Activated B cell treated with CpG ODN at 0.5 μM for 24 hours (primary cell): ENCODE measurements at places on chromosomes 16 and 17. TPM values are rescaled to one million over a fixed set of nuclear protein-coding genes. Genes with fewer than 3 reads are reported as not detected.

TMEM98 gene
- total RNA-seq, result not detected in 2 replicates

IL4R gene
- total RNA-seq, result 176 and 202 TPM in 2 replicates

PAGR1 gene
- total RNA-seq, result 18.6 and 20.3 TPM in 2 replicates

EFNB3 gene
- total RNA-seq, result not detected in 2 replicates

CHST6 gene
- 0.02 and 0.05 TPM in 2 replicates for total RNA-seq

PPM1E gene
- total RNA-seq, result 0.02 and 0.07 TPM in 2 replicates

GRCh38 chr17:36632916-36633771 lies 31.8 kb downstream of the MRM1 start:
- H3K27ac ChIP-seq, result no peak overlapping the region
- H3K4me1 ChIP-seq, result no peaks in the 10 kb centered on the region
- H3K36me3 ChIP-seq, result no peaks in the 10 kb centered on the region
- DNase-seq, result no peak

GRCh38 chr17:49603720-49604119 lies 28.0 kb downstream of the NXPH3 start:
- H3K27me3 ChIP-seq, result no peaks in the 10 kb centered on the region
- no peak for DNase-seq
- no peak overlapping the region for H3K4me3 ChIP-seq
- H3K27ac ChIP-seq, result no peak overlapping the region
- H3K4me1 ChIP-seq, result no peaks in the 10 kb centered on the region
- peaks cover 84% of the 10 kb centered on the region for H3K36me3 ChIP-seq

- no peak overlapping the region for H3K4me3 ChIP-seq
- peaks cover 71% of the 10 kb centered on the region for H3K4me1 ChIP-seq
- H3K27me3 ChIP-seq, result no peaks in the 10 kb centered on the region
- H3K27ac ChIP-seq, result no peak overlapping the region
- no peak for DNase-seq
These were observed 52.8 kb downstream of the CBFA2T3 start for GRCh38 chr16:88923926-88924833.

DNA sequence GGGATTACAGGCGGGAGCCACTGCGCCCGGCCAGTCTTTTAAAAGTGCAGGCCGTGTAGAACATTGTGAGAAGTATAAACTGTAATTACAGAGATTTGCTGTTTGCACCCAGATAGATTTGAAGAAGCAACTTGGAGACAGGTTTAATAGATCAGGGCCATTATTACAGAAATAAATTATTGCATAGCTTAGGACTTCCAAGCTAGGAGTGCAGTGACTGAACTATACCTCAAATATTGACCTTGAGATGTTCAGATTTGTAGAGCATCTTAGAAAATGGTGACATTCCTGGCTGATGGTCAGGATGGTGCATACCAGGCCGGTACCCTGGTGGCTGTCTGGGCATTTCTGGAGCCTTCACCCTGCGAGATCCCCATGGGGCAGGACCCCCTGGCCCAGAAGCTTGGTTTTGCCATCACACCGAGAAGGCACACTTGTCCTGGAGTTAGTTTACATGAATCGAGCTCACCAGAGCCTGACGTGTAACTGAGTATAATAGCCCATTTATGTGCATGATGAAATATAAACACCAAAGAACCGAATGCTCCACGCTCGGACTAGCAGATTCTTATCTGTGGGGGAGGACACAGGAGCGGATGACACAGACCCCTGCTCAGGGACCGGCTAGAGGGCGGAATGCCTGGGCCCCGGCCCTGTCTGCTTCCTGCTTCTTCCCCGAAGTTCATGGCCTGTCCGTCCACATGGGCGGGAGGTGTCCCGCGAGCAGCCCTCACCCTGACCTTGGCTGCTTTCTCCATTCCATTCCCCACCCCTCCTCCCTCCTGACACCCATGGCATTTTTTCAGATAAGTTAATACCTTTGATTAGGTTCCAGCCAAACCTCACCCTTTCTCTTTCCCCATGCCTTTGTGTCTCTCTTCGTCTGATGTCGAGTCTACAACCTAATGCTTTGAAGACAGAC lies 32.1 kb downstream of the CCDC40 start:
- no peaks in the 10 kb centered on the region for H3K36me3 ChIP-seq
- H3K4me1 ChIP-seq, result peaks cover 3% of the 10 kb centered on the region
- H3K27me3 ChIP-seq, result peaks cover 9% of the 10 kb centered on the region

GRCh38 chr16:66416136-66416535 lies 11.0 kb upstream of the BEAN1 start:
- H3K36me3 ChIP-seq, result no peaks in the 10 kb centered on the region
- H3K27me3 ChIP-seq, result peaks cover 6% of the 10 kb centered on the region
- H3K27ac ChIP-seq, result no peak overlapping the region

DNA sequence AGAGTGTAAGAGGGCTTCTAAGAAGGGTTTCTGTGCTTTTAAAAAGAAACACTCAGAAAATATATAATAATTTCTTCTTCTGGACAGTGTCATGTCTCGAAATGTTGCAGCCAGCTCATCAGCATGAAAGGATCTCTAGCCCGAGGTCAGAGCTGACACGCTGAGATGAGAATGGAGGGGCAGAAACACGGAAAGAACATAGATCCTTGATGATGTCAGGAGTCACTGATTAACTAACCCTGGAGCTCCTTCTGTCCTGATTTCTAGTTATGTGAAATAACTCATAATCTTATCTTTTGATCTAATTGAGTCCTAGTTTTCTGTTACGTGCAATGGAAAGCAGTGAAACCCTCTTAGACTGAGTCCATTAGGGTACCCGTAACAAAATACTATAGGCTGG lies 10.3 kb upstream of the TOX3 start:
- H3K36me3 ChIP-seq, result no peaks in the 10 kb centered on the region
- no peak for DNase-seq

DNA sequence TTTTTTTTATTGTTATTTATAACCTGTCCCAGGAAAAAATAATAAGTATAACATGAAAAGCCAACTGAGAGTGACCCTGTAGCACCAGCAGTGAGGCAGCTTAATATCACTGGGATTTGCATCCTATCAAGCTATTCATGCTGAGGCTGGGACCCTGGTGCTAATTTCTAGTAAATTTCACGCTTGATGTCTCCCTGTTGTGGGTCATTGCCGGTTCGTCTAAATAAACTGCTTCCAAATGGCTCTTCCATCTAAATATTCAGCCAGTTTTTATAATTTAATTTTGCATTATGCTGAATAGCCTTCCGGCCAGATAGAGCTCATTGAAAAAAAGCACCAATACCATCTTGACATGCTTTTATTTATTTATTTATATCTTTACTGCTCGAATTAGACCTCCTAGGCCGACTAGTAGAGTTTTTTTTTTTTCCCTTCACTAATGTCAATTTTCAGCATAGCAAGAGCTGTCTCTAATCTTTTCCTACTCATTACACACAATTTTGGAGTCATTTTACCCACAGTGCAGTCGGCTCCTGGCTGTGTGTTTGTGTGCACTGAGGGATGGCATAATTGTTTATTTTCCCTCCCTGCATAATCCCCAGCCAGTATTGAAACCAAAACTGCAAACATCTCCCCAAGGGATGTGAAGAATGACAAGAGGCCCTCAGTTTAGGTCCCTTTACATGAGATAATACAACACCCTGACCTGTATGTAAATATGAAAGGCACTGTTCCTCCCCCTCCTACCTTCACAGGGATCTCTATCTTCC lies 168.8 kb downstream of the AATF start:
- no peak overlapping the region for H3K27ac ChIP-seq
- no peak overlapping the region for H3K4me3 ChIP-seq
- no peaks in the 10 kb centered on the region for H3K27me3 ChIP-seq
- no peak for DNase-seq

DNA sequence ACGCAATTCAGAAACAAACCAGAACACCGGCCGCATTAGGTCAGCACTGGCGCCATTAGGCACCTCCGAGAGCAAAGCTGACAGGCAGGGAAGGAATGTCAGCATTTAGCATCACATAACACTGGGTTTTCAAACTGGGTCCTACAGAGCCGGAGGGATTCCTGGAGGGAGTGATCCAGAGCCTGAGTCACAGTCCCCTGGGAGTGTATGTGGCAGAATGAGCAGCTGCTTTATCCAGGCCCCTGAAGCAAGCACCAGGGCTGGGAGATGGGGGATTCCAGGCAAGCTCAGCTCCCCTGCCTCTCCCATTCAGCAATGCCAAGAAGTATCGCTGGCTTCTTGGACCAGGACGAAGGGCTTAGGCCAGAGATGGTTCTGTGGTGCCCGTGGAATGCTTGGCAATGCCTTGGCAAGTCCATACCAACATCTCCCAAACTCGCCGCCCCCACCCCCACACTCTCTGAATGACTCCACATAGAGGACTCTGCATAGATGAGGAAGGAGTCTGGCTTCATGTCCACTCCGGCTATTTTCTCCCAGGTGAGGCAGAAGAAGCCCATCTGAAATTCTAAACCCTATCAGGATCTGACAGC lies 20.4 kb downstream of the GAS7 start:
- no peaks in the 10 kb centered on the region for H3K36me3 ChIP-seq
- DNase-seq, result no peak
- no peak overlapping the region for H3K4me3 ChIP-seq
- H3K4me1 ChIP-seq, result peaks cover 16% of the 10 kb centered on the region

DNA sequence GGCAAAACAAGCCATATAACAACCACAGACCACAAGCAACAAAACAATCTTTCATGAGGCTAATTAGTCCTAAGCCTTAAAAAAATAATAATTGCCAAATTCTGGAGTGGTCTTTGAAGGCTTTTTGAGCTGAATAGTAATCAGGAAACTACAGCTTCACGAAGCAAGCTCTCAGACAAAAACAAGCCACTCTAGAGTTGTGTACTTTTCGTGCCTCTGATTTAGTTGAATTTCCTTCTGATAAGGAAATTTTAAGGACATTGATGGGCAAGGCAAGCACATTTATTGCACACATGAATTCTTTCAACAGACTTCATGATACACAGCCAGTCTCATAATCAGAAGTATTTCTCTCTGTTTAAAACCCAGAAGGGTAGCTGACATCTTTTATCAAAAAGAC lies 130.8 kb upstream of the IRX3 start:
- no peak for DNase-seq
- no peak overlapping the region for H3K27ac ChIP-seq
- no peaks in the 10 kb centered on the region for H3K36me3 ChIP-seq
- H3K4me1 ChIP-seq, result no peaks in the 10 kb centered on the region
- peaks cover 2% of the 10 kb centered on the region for H3K27me3 ChIP-seq

GRCh38 chr16:80536238-80536637 lies 4.6 kb upstream of the DYNLRB2 start:
- H3K36me3 ChIP-seq, result peaks cover 4% of the 10 kb centered on the region
- no peak overlapping the region for H3K27ac ChIP-seq
- peaks cover 19% of the 10 kb centered on the region for H3K27me3 ChIP-seq
- no peak for DNase-seq
- H3K4me3 ChIP-seq, result no peak overlapping the region

- H3K4me1 ChIP-seq, result no peaks in the 10 kb centered on the region
- peaks cover 27% of the 10 kb centered on the region for H3K27me3 ChIP-seq
- H3K36me3 ChIP-seq, result no peaks in the 10 kb centered on the region
- no peak within 1 kb of the TSS for H3K27ac ChIP-seq
- DNase-seq, result no peak
These were observed at the start of gene KRT14 for GRCh38 chr17:41586863-41587495. Gene KRT14 (minus strand): TSS chr17:41586895. CDS start chr17:41586834, 61 bp downstream.
